Activated T-helper 1 cell treated with anti-CD3 and anti-CD28 coated beads, Interleukin-2, amount 50 U/mL, for 16 hours (primary cell): ENCODE measurements at places on chromosomes 12 and 14.

- DNase-seq = no peak
These were observed 19.3 kb upstream of the NCOR2 start for GRCh38 chr12:124586756-124587155.

- DNase-seq = no peak
These were observed 50.8 kb downstream of the KCNA1 start for GRCh38 chr12:4960547-4960946.

GRCh38 chr12:11827091-11828061 lies 177.9 kb downstream of the ETV6 start:
- no peak for DNase-seq

DNA sequence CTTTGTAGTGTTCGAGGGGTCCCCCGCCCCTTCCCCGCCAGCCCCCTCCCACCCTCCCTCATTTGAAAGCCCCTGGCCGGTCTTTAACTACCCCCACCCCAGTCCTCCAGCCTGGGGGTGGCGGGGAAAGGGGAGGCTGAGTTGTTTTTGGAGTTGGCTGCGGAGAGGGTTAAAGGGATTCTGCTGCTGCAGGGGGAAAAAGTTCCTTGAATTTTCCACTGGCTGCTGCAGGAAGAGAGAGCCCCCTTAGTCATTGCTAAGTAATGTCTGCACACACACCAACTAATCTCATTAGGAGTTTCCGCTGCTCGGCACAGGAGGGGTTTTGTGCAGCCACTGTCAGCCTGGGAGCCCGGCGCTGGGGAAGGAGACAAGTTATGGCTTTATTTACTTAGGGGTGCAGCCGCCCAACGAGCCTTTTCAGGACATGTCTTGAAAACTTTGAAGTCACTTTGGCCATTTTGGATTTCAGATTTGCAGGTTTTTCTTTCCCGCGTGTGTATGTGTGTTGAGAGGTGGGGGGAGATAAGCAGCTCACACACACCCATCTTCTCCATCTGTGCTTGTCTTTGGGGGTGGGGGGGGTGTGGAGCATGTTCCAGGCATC lies 1.8 kb downstream of the ELK3 start:
- DNase-seq = peak; percentile 40

- DNase-seq = no peak
These were observed 233.8 kb downstream of the SSPN start for GRCh38 chr12:26429070-26429691.

GRCh38 chr12:60391051-60391450 lies 795.2 kb downstream of the SLC16A7 start:
- no peak for DNase-seq

GRCh38 chr14:91229743-91230200 lies 14.7 kb downstream of the GPR68 start:
- DNase-seq = no peak

GRCh38 chr12:53552361-53553327 lies 45.4 kb upstream of the NPFF start:
- DNase-seq = no peak

DNA sequence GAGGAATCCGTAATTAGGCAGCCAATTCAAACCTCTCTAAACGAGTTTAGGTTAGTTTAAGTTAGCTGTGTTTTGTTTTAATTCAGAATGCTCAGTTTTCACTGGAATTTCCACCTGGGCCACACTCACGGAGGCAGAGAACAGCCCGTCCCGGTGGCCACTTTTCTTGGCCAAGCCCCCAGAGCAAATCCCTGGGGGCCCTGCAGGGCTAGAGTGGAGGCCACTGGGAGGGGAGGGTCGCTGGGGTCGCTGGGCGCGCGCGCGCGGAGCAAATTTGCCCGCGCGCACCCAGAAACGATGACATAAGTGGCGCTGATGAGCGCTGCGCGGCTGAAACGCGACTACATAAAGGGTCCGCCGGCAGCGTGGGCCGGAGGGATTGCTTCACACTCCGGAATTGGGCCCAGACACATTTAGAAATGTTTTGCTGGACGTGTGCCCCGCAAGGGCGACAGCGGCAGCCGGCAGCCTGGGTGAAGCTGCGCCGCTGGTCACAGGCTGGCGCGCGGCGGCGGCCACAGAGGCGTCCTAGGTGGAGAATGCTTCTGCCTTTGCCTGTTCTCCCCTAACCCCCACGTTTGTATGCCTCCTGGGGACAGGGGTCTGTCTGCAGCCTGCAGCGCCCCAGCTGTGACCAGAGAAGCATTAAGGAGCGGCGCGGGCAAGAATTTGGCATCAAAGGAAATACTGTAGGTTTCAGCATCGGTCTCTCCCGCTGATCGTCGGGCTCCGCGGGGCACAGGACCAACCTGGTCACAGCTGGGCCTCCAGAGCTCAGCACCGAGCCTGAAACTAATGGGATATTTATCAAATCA lies 37.9 kb upstream of the TBX5 start:
- DNase-seq = no peak

- DNase-seq = no peak
These were observed 758.4 kb downstream of the BCL11B start for GRCh38 chr14:98513558-98513957.

DNA sequence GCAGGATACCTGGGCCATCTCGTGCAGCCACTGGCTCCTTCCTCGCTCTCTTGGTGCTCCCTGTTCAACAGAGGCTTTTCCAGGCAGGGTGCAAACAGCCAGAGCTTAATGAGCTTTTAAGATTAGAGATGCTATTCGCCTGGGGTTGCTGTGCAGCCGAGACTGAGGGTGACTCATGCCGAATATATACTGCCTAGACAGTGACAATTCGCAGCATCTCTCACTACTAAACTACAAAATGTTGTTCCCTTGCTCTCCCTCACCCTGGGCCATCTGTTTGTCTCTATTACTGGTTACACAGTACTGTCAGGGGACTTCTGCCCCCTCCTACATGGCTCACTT lies 26.0 kb upstream of the TESC start:
- DNase-seq = no peak

GRCh38 chr14:33469898-33470297 lies 481.0 kb downstream of the EGLN3 start:
- no peak for DNase-seq

GRCh38 chr12:6367065-6367968 lies 8.0 kb downstream of the SCNN1A start:
- DNase-seq = no peak

DNA sequence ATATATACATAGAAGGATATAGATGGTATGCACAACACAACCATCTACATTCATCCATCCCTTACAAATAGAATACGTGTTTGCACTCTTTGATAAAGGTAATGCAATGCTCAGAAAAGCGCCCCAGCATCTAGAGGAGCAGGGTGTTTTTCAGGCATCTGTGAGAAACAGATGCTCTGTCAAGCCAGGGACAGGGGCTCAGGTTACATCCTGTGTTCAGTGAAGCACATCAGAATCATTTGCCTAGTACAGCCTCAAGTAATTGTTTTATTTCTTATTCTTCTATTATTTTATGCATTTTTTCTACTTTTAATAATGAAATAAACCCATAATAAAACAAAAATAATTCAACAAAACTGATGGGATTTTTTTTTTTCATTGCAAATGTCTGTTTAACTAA lies 50.5 kb upstream of the HIF1A start:
- no peak for DNase-seq

- DNase-seq = no peak
These were observed 58.0 kb upstream of the GSC start for GRCh38 chr14:94827711-94828447.

GRCh38 chr12:25617991-25618390 lies 64.9 kb upstream of the LMNTD1 start:
- DNase-seq = no peak

GRCh38 chr12:122124370-122124769 lies 45.8 kb downstream of the MLXIP start:
- DNase-seq = no peak

- DNase-seq = no peak
These were observed 687 bp downstream of the IFFO1 start for GRCh38 chr12:6555018-6555691.

- no peak for DNase-seq
These were observed 132.2 kb upstream of the TMTC2 start for GRCh38 chr12:82554529-82554928.

GRCh38 chr12:11545484-11546330 lies 103.8 kb upstream of the ETV6 start:
- no peak for DNase-seq

GRCh38 chr12:42695490-42695995 lies 106.0 kb upstream of the PRICKLE1 start:
- DNase-seq = no peak

- DNase-seq = no peak
These were observed 90.7 kb downstream of the PLEKHA5 start for GRCh38 chr12:19220205-19220604.

- no peak for DNase-seq
These were observed 518.4 kb downstream of the MED13L start for GRCh38 chr12:115758877-115759620.

GRCh38 chr14:52072266-52072780 lies 3.5 kb upstream of the NID2 start:
- no peak for DNase-seq

- no peak for DNase-seq
These were observed 30.9 kb upstream of the WDR89 start for GRCh38 chr14:63672417-63673180.

DNA sequence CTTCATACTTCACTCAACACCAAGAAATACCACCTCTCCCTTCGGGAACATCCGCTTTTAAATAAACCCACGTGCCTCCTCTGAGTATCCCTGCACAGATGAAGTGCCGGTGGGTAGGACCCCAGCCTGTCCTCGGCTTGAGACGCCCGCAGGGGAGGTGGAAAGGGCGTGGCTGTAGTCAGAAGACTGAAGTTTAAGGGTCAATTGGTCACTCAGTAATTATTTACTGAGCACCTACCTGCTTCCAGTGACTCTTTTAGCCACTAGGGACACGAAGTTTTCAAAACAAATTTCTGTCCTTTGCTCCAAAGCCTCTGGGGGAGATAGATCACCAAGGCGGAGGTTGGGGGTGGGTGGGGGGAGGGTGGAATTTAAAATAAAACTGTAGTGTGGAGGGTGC lies 309.4 kb downstream of the VRK1 start:
- no peak for DNase-seq

- DNase-seq = no peak
These were observed 79.0 kb downstream of the VWF start for GRCh38 chr12:6045438-6045837.

GRCh38 chr12:51925346-51926063 lies 18.2 kb downstream of the ACVRL1 start:
- DNase-seq = no peak

DNA sequence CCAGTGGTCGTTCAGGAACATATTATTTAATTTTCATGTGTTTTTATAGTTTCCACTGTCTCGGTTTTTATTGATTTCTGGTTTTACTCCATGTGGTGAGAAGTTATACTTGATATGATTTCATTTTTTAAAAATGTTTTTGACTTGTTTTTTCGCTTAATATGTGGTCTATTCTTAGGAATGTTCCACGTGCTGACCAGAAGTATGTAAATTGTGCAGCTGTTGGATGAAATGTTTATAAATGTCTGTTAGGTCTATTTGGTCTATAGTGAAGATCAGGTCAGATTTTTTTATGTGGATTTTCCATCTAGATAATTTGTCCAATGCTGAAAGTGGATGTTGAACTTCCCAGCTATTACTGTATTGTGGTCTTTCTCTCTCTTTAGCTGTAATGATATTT lies 433.8 kb upstream of the MIS18BP1 start:
- DNase-seq = no peak

DNA sequence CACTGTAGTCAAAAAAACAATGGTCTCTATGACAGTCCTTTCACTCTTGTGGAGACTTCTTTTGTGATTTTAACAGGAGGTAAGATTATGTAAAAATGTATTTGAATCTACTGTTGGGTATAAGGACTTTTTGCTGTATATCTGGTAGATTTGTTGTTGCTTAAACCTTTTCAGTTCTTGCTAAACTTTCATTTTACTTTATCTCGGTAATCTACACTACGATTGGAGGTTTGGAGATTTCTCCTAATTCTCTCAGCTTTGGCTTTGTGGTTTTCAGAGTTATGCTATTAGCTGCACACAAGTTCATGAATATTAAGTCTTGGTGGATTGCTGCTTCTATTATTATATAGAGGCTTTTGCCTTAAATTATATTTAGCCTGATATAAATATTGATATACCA lies 116.6 kb upstream of the HIF1A start:
- DNase-seq = no peak

DNA sequence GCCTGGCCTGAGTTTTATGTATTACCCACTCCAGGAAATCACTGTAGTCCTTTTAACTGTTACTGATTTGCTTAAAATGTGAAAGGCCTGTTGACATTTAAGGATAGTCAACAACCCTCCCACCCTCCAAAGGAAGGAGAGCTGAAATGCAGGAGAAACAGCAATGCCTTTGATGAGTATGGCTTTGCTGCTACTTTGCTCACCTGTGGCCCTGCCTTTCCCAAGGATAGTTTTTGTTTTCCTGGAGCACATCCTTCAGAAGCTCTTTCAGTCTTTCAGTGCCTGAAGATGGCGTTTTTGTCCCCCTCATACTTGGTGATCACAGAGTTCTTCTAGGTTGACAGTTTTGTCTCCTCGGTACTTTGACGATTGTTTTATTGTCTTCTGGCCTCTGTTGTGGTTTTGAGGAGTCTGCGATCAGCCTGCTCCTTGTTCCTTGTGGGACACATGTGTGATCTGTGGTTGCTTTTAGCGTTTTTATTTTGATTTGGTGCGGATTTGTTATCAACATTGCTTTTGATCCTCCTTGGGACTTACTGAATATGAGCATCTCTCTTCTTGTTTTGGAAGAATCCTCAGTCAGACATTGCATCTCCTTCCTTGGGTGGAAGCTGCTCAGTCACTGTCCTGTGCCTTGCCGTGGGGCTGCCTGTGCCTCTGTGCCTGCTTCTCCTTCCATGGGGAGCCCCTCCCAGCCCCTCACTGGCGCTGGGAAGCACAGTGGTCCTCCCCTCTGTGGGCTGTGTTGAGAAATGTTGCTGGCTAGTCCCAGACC lies 17.2 kb downstream of the PACS2 start:
- no peak for DNase-seq

- no peak for DNase-seq
These were observed 46.5 kb downstream of the IFT81 start for GRCh38 chr12:110170535-110171185.

- DNase-seq = no peak
These were observed 94.2 kb upstream of the MYL2 start for GRCh38 chr12:111014547-111014946.

DNA sequence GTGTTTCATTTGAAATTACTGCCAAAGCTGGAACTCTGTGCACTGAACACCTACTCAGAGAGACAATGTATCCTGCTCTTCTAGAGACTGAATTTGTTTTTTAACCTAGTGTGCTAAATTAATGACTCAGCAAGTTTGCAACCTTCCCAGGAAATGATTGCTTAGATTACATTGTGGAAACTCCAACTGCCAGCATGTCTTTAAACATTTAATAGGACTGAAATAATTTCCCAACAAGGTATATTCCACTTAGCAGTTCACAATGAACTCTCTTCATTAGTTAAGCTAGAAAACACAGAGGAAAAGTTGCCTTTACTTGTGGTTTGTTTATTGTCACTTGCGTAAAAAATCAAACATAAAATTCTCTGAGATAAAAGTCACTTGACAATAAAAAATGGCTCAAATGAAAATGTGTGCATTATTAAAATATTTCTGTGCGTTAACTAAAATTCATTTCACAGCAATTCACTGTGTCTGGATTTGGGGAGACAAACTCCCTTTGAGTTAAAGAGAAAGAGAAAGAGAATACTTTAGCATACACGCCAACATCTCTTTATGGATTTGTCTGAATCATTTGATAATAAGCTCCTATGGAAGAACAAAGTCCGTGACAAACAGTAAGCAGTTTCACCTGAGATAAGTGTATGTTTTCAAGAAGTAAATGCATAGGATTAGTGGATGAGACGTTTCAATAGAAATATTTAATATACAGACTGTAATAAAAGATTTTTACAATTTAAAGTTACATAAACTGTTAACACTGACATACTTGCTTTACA lies 284.0 kb downstream of the PRKD1 start:
- DNase-seq = no peak

- DNase-seq = no peak
These were observed 6.6 kb downstream of the PTHLH start for GRCh38 chr12:27965966-27966365.
